Sciatic nerve (tissue), 2 donors: ENCODE measurements at places on chromosomes 4 and X.

DNA sequence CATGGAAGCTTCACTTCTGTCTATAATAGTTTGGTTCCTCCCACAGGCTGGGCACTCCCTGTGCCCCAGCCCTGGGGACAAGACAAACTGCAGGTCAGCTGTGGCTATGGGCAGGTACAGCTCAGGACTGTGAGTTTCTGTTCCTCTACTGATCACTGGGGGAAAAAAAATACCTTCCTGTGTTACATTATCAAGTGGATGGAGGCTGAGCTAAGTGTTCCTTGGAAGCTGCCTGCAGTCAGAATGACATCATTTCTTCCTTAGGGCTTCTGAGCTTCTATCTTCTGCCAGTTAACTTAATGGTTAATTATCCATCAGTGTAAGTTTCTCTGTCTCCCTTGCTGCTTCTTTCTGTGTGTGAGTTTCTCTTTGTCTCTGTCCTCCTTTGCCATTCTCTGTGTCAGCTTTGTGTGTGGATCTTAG is 4.6 kb downstream of the RAB33A start:
- DNase-seq: no peak

DNA sequence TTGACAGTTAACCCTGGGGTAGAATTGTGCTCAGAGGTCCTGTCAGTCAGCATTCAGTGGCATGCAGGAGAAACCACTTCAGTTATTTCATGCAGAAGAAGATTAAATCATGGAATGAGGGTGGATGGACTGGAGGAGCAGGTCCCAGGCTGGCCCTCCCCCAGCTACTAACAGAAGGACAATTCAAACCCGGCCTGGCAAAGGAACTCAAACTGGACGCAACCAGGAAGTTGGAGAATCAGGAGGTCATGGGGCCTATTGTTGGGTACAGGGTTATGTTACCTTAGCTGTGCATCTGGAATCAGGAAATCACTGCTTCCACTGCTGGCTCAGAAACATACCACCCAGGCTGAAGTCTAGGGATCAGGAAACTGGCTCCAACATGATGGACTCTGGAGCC is 121.4 kb downstream of the GPAT3 start:
- DNase-seq: no peak

GRCh38 chrX:115547448-115547847 is 13.5 kb upstream of the PLS3 start:
- DNase-seq: no peak

- no peak for DNase-seq
These were observed 8.3 kb upstream of the DLG3 start for GRCh38 chrX:70436343-70436742.

DNA sequence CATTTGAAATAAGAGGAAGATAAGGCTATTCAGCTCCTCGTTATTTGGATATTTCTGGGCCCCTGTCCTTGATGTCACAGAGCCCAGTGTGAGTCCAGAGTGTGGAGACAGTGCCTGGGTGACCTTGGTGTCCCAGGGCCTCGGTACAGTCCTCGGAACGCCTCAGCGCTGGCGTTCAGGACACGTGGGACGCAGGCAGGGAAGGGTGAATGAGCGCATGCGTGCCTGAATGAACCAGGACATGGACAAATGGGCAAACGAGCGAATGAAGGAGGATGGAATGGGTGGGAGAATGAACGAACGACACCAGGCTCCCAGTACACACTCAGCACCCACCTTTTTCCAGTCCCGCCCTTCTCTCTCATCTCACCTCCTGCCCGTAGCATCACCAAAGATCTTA is 44.2 kb downstream of the EVC start:
- DNase-seq: no peak

DNA sequence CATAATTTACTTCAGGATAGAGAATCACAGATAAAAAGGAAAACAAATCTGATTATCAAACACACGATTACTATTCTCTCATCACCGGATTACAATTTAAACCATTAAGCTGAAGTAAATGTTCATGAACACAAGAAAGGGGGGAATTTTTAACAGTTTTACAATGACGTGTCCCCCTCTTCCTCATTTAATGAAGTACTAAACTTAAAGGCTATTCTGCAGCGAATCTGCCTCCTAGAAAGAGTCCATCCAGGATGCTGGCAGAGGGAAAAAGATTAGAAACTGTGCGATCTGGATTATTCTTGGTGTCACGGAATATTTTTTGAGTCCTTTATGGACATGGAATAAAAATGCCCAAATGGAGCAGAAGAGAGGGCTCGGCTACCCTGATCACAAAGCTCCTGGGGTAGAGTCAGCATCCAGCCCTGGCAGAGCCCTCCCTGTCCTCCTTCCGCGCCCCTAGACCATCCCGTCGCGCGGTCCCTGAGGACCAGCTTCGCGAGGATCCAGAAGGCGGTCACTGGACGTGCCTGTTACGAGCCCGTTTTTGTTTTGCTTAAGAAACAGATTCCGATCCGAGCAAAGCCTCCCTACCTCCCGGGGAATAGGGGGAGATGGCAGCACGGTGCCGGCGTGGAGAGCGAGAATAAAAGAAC is 1.2 kb downstream of the ELF2 start:
- no peak for DNase-seq

DNA sequence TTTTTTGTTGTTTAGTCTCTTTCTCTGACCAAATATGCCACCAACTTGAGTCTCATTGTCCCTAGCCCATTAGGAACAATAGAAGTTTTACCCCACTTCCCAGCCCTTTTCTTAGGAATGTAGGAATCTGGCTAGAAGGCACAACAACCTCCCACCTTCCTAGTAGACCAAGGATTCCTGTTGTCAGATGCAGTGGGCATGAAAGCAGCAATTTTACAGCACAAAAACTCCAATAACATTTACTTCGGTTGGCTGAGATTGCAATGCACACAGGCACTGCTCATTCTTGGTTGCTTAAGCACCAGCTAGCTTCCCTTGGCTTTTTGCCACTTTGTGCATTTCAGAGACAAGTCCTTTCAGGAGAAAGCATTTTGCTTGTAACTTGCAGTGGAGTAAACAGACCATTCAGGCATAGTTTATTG is 312.8 kb downstream of the TENM3 start:
- DNase-seq: no peak

DNA sequence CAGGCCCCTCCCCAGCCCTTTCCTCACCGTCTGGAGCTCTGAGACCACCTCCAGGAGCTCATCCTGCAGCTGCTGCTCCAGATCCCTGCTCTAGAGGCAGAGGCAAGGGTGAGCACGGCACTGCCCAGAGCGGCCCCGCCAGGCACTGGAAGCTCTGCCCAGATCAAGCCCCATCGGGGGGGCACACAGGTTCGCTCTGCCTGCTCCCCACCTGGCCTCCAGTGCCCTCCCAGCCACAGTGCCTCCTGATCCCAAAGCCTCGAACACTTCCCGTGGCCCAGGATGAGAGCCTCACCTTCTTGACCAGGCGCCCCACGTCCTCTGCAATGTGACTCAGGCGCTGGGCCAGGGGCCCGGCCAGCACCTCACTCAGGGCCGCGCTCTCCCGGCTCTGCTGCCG is 5.0 kb downstream of the ARHGAP4 start:
- no peak for DNase-seq

DNA sequence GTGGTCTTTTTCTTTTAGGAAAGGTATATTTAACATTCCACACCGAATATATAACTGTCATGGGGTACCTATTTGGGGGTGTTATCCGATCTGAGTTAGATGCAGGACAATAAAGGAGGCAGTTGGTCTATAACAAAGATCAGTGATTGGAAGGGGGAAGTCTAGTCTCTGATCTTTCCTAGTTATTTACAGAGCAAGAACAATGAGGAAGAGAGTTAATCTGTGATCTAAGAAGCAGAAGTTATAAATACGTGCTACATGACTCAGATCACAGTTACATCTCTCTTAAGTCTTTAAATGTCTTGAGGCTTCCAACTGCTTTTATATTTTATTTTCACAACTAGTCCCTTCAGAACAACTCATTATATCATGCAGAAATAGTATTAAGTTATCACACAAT is 33.2 kb upstream of the ARMCX4 start:
- no peak for DNase-seq

- no peak for DNase-seq
These were observed 2095.9 kb downstream of the ARAP2 start for GRCh38 chr4:34148322-34148908.

- DNase-seq: no peak
These were observed 443 bp downstream of the GPR143 start for GRCh38 chrX:9765072-9765736.

DNA sequence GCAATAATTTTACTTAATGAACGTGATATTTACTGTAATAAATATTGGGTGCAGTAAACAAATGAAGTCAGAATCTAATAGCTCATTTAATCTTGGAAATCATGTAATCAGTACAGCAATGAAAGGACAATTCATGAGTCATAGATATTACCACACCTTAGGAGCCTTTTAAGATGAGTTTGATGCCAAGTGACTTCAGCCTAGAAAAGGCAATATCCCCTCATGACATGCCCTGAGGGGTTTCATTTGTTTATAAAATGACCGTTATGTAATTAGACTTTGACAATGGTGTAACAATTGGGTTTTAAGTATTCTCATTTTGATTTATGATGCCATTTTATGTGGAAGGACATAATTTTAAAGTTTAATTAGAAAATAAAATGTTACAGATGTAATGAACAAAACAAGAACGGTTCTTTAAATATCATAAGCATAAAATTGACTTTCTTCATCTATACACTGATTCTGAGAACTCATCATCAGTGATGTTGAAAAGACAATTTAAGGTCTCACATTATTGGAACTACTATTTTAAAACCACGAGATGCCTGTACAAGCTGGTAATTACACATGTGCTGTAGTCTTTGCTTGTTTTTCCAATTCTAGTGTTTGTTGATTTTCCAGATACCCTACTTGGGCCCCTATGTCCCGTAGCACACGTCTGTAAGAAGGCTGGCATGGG is 5.0 kb downstream of the FGF2 start:
- no peak for DNase-seq

DNA sequence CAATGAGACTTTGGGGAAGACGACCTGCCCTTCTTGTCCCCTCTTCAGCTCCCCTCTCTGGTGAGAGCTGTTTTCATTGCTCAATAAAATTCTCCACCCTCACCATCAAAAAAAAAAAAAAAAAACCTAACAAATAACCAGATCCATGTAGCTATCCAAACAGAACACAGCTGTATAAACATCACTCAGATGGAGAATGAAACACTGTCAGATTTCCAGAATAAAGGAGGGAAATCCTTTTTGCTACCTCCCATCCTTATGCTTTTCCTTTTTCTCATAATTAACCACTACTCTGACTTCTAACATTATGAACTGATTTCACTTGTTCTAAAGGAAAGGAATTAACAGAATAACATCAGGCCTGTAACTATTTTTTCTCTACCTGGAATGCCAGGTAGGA is 155.6 kb downstream of the PPP4R3C start:
- no peak for DNase-seq

- no peak for DNase-seq
These were observed 758 bp downstream of the SDAD1 start for GRCh38 chr4:75989846-75990528.

GRCh38 chrX:22740836-22741235 is 258.9 kb upstream of the DDX53 start:
- DNase-seq: no peak

DNA sequence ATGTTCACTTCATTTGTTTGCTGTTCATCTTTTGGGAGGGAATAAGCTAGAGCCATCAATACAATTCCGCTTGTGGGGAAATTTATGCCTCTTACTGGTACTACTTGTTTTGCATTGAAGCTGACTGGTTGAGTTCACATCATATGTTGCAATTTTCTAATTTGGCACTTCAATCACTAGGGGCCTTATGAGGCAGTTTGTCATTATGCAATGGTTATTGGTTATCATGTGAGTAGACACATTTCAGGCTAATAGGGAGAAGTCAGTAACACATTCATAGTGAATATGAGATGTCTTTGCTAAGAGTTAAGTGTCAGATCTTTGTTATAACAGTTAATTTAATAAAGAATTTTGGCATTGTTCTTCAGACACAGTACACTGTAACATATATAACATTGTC is 5.0 kb downstream of the RPL36A start:
- no peak for DNase-seq

DNA sequence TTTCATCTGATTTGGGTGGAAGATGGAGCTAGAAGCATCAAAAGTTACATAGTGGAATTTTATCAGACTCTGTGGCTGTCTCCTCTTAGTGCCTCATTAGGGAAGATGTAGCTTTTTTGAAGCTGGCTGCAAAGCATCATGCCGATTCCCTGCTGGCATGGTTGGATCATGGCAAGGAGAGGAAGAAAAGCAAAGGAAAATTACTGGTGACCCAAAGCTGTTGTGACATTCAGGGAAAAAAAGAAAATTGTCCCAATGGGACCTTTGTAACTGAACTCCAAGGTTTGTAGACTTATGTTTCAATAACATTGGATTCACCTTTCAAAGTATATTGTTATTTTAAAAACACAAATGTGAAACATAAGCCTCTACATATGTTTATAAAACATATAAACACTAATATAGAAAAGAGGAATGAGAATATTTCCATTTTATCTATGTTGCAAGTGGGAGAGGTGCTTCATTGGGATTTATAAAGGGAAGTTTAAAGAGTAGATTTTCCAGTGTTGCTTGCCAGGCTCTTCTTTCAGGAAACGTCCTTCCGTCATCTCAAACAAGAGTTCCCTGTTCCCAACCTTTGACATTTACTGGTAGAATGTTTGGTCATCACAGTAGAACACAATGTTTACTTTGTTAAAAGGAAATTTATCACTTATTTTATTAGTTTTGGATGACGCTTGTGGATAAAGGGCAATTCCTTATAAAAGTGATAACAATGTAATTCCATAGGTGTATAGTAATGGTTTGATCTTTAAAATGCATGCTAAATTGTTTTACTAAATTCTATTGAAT is 190.1 kb upstream of the GPRIN3 start:
- no peak for DNase-seq

GRCh38 chr4:47462799-47463234 is 685 bp downstream of the COMMD8 start:
- DNase-seq: no peak

GRCh38 chr4:1183985-1184773 is 11.8 kb upstream of the SPON2 start:
- DNase-seq: peak; percentile 31

DNA sequence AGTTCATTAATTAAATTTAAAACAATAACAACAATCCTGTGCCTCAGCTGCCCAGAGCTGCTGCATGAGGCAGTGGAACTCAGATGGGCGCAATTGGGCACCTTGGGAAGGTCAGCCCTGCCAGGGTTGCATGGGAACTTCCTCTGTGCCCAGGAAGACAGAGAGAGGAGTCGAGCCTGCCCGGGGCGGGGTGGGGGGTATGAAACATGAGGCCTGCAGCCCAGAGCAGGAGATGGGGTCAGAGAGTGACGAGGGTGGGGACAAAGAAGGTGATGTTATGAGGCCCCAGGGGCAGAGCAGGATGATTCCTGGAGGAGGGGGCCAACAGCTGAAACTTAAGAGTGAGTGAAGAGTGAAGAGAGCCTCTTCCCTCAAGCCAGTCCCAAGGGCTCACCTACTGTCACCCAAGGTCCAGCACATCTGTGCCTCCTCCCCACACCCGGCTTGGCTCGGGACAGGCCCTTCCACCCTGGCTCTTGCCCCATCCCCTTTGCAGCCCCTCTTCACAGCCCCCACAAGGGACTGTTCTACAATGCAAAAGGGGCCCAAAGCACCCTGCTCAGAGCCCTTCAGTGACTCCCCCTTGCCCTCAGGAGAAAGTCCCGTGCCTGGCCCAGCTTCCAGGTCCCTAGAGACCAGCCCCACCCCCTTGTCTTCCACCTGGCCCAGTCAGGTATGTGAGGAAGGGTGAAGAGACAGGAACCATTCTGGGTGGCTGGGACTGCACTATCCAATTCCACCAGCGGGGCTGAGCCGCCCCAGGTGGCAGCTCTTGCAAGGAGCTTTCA is 31.4 kb downstream of the HMX1 start:
- DNase-seq: peak; percentile 36

- DNase-seq: no peak
These were observed 4.9 kb upstream of the ABRAXAS1 start for GRCh38 chr4:83489711-83490326.
